ENCODE measurements at places on chromosomes 5 and 9.

DNA sequence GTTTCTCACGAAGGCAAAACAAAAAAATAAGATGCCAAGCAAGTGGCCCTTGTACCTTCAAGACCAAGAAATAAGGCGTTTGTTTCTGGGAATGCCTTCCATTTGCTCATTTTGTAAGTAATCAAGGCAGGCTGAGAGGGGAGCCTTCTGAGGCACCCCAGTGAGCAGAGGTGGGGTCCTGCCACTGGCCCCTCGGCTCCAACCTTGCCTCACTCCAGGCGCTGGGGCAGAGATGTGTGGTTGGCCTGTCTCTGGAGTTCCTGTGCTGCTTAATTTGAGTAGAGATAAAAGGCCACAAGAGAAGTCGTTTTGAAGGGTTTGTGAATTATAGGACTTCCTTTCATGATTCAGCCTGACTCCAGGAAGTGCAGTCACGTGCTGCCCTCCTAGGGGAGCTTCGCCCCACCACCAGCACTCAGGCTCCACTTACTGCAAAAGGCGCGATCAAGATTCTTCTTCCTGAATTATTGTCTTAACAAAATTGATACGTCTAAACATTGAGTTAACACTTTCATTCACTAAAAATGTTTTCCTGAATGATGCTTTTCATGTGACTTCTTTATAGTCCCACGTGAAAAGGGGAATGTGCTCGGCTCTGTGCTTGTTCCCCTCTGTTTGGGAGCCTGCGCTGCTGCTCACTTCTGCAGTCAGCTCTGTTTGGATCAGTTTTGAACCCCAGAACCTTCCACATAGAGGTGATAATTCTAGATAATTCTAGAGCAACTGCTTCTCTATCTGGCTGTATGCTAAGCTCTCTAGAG is 13.7 kb downstream of the SYK start:
- no peak for DNase-seq

GRCh38 chr9:124894741-124895170 is 32.8 kb downstream of the ARPC5L start:
- DNase-seq = peak; percentile 65

DNA sequence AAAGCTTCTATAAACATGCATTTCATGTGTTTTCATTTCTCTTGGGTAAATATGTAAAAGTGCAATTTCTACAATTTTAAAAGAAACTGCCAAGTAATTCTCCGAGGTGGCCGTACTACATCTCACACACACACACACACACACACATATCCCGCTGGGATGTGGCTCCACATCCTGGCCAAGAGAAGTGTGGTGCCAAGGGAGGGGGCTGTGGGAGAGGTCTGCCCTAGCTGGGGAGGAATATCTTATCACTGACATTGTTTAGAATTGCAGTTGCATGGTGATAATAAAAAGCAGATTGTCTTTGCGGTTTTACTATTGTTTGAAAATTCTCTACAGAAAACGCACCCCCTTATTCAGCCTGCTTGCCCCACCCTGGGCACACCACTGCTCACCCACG is 558.4 kb downstream of the BNC2 start:
- DNase-seq = no peak

GRCh38 chr9:29389421-29389820 is 1816.1 kb upstream of the C9orf72 start:
- DNase-seq = no peak

GRCh38 chr5:35672995-35673394 is 55.3 kb downstream of the SPEF2 start:
- no peak for DNase-seq

DNA sequence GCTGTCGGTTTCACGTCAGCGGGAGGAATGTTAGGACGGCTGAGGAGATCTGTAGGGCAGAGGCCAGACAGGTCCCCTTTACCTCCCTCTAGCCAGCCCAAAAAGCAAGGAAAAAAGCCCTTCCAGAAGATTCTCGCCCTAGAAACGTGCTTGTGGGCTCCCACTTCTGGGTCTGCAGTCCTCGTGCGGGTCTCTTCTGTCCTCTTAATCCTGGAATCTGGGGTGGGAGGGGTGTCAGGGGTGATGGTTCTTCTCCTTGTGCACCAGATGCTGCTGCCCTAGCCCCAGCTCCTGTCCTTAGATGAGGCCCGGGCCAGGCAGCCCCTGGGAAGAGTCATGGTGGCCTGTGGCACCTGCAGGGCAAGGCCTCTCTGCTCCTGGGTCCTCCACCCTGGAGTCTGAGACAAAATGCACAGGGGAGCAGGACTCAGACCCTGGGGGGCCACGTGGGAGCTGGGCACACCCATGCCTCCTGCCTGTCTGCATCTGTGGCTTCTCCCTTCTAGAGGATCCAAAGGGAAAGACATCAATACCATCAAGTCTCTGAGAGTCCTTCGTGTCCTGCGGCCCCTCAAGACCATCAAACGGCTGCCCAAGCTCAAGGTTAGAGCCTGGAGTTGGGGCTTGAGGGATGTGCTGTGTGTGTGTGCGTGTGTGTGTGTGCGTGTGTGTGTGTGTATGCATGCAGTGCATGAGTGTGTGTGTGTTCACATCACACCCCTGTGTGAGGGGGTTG is 174.2 kb downstream of the CACNA1B start:
- no peak for DNase-seq

DNA sequence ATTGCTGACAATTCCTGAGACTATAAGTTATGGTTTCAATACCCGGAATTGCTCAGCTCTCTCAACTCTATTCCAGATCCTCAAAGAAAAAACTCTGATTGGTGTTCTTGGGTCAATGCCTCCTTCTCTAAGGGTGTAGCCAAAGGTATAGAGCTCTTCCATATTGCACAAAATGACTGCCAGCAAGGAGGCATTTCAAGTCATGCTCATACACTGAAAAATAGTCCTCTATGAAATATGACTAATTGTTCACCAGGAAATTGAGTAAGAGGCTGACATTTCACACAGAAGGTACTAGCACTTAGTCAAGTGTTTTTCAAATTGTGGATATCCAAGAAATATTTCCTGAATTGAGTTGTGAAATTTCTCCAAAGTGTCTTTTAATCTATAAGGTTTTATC is 111.1 kb upstream of the KLF9 start:
- DNase-seq = peak; percentile 87

- peak; percentile 46 for DNase-seq
Measured at GRCh38 chr5:74382987-74383593, 257.4 kb downstream of the ENC1 start.

DNA sequence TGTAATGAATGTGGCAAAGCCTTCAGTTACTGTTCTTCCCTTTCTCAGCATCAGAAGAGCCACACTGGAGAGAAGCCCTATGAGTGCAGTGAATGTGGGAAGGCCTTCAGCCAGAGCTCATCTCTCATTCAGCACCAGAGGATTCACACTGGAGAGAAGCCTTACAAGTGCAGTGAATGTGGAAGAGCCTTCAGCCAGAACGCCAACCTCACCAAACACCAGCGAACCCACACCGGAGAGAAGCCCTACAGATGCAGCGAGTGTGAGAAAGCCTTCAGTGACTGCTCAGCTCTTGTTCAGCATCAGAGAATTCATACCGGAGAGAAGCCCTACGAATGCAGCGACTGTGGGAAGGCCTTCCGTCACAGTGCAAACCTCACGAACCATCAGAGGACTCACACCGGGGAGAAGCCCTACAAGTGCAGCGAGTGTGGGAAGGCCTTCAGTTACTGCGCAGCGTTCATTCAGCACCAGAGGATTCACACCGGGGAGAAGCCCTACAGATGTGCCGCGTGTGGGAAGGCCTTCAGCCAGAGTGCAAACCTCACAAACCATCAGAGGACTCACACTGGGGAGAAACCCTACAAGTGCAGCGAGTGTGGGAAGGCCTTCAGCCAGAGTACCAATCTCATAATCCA is 6.8 kb downstream of the RPL12 start:
- no peak for DNase-seq

- DNase-seq = no peak
Measured at GRCh38 chr9:105198865-105199264, 45.6 kb upstream of the SLC44A1 start.

- peak; percentile 92 for DNase-seq
Measured at GRCh38 chr5:151234476-151235238, 10.8 kb upstream of the CCDC69 start.

DNA sequence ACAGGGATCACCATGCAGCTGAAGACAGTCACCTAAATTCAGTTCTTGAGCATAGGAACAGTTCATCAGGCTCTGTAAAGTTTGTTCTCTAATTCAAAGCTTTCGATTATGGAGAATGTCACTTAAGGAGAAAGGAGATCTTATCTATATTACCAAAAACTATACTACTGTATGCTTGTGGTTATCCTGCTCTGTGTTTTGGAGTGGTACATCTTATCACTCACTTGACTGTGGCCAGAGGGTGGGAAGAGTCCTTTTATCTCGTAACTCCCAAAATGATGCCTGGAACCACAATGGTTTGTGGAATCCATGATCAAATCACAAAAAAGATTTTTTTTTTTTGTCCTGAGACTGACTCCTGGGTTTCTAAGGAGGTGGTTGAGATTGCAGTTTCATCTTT is 230.7 kb downstream of the COMMD10 start:
- DNase-seq = no peak

DNA sequence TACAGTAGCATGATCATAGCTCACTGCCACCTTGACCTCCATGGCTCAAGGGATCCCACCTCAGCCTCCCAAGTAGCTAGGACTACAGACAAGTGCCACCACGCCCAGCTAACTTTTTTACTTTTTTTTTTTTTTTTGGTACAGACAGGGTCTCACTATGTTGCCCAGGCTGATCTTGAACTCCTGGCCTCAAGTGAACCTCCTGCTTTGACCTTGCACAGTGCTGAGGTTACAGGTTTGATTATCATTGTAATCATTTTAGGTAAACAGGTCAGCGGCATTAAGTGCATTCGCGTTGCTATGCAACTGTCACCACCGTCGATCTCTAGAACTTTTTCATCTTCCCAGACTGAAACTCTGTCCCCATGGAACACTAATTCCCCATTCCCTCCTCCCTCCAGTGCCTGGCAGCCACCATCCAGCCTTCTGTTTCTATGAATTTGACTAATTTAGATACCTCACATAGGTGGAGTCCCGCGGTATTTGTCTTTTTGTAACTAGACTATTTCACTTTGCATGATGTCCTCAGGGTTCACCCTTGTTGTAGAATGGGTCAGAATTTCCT is 5.8 kb upstream of the CARD19 start:
- DNase-seq = no peak

DNA sequence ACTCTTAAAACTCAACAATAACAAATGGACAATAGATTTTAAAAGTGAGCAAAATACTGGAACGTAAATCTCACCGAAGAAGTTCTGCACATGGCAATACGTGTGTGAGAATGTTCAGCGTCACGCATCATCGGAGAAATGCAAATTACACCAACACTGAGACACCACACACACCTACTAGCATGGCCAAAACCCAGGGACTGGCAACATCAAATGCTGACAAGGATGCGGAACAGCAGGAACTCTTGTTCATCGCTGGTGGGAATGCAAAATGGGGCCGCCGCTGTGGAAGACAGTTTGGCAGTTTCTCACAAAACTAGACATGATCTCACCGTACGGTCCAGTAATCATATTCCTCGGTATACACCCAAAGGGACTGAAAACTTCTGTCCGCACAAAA is 21.6 kb upstream of the CLPTM1L start:
- no peak for DNase-seq

- DNase-seq = peak; percentile 59
Measured at GRCh38 chr9:33818847-33819500, 2.0 kb downstream of the UBE2R2 start.

DNA sequence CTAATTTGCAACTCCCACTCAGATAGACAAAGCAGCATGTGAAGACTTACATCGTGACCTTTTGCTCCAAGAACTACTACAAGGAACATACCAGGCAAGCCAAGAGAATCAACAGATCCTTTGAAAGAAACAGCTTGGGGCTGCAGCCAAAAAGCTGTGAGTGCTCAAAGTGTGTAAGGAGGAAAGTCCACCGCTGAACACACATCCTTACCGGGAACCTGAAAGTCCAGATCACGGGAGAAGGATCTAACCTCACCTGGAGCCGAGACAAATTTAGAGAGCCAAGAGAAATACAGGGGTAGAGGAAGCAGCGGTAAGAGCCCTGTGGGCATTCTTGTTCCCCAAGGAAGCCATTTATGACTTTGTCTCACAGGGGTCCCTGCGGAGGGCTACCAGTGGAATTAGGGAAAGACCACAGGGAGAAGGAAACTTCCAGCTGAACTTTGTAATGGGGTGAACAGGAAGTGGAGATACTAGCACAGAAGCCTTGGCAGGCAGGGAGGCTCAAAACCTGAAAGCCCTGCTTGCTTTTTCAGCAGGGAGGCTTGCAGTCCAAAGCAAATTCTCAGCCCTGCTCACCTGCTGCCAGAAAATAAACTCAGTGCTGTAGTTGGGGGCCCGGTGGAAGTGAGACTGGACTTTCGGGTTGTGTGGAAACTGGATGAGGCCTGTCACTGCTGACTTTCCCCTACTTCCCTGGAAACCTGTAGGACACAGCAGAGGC is 350.2 kb downstream of the DTWD2 start:
- DNase-seq = no peak

- peak; percentile 69 for DNase-seq
Measured at GRCh38 chr5:80867233-80867632, 92.9 kb upstream of the RASGRF2 start.

DNA sequence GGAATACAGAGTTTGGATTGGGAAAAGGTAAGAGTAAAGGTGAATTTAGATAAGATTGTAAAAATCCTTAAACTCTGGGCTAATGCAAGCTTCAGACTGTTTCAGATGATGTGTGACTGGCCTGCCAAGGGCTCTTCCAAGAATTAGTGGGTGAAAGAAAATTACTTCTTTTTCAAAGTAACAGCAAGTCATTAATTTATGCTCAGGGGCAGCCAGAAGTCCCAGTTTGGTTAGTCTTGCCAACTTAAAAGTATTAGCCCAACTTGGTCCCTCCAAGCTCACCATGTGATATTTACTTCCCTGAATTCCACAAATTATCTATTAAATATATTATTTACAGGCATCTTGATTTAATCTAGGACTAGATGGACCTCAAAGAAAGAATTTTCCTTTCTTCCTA is 947.8 kb downstream of the NR2F1-AS1 start:
- no peak for DNase-seq

DNA sequence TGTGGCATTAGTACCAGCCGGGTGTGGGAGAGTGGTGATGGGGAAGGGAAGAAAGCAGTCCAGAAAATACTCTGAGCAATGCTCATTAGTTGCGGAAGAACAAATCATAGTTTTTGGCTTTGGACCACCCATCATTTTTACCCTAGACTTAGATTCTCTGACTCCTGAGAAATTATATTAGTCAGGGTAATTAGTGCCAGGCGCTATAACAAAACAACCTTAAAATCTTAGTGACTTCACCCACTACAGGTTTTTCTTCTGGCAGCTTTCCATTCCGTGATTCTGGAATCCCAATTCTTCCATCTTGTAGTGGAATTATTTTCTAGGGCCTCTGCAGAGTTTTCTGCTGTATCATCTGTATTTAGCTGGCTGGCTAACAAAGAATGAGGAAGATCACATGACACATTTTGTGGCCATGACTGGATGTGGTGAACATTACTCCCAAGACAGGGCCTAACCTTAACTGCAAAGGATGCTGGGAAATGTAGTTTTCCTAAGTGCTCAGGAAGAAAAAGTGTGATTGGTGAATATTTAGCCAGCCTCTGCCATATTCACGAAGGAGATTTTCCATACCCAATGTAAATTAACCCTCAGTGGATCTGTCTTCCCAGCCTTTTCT is 373.0 kb upstream of the MEF2C start:
- DNase-seq = peak; percentile 67

GRCh38 chr5:158695595-158696330 is 404.0 kb downstream of the EBF1 start:
- peak; percentile 47 for DNase-seq
